ENCODE measurements at places on chromosomes 3 and 15. TPM values are rescaled to one million over a fixed set of nuclear protein-coding genes. Genes with fewer than 3 reads are reported as not detected.

Gene FOXB1
- total RNA-seq, result 9.6 TPM

Gene NDUFB5
- 104 TPM for total RNA-seq

Gene NANOGP8
- total RNA-seq, result 1.5 TPM

Gene LHFPL4
- total RNA-seq, result 2.7 TPM

Gene SH2D7
- total RNA-seq, result not detected

Gene ACSBG1
- 0.11 TPM for total RNA-seq

Gene APEH
- 132 TPM for total RNA-seq

Gene OR5H6
- total RNA-seq, result not detected

Gene VEPH1
- 0.96 TPM for total RNA-seq

Gene B3GALNT1
- 13.8 TPM for total RNA-seq

Gene NMNAT3
- 0.95 TPM for total RNA-seq

Gene EPHB1
- 9.1 TPM for total RNA-seq

Gene CSPG5
- 1.7 TPM for total RNA-seq

Gene TLR9
- total RNA-seq, result not detected

Gene CHD2
- total RNA-seq, result 128 TPM

- DNase-seq, result no peak
Measured at GRCh38 chr3:116179091-116179490, 266.2 kb downstream of the LSAMP start.

DNA sequence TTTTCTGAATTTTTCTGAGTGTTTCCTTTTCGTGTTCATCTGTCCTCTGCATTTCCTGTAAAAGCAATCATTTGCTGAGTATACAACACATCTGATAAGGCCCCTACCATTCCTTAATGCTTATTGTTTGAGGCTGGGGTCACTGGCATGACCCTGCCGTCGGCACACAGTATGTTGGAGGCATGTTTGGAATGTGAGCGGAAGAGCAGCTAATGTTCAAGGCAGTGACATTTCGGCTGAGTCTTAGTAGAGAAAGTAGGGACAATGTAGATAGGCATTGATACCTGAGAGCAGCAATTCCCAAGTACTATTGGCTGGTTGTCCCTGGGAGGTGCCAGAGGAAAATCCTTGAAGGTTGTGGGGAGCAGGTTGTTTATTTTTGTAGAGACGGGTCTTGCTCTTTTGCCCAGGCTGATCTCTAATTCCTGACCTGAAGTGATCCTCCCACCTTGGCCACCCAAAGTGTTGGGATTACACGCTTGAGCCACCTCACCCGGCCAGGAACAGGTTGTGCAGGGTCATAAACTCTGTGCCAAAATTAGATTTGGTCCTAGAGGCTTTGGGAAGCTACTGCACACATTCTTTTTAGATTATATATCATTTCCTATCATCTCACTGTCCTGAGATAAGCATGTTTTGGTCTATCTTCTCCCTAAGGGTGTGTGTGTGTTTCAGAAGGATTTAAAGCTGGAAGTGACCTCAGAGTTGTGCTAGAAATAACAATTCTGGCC lies 13.5 kb downstream of the PTPN23 start:
- DNase-seq, result peak; percentile 41

DNA sequence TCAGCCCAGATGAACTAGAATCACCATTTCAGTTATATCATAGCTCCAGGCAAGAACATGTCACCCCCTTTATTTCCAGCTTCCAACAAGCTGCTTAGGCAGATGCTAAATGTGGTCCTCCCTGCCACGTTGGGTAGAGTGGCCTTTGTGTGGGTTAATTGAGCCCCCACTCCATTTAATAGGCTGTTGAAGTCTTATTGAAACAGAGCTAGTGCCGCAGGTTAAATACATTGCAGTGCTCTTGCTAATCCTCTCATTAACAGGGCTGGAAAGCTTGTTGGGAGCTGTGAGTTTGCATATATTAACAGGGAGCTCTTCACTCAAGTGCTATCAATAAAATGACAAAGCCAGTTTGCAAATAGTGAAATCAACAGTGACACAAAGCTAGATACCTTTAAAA lies 248.4 kb upstream of the CMC1 start:
- peak; percentile 89 for DNase-seq

- peak; percentile 61 for DNase-seq
Measured at GRCh38 chr15:99421172-99421656, 144.6 kb upstream of the MEF2A start.

DNA sequence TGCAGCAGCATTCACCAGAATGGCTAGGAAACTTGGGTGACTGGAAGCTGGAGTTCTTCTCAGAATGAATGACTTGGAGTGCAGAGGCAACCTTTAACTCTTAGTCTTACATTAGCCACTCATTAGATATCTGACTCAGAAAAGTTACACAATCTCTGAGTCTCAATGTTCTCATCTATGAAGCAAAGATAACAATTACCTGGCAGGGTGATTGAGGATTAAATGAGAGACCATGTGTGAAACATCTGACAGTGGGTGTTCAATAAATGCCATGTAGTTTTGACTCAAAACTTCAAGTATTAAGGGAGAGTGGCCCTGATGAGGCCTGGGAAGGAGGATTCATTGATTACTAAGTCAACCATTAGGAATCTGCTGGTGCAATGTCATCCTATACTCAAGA lies 48.3 kb downstream of the MRPL3 start:
- no peak for DNase-seq

GRCh38 chr3:28122227-28122626 lies 119.2 kb upstream of the CMC1 start:
- no peak for DNase-seq

DNA sequence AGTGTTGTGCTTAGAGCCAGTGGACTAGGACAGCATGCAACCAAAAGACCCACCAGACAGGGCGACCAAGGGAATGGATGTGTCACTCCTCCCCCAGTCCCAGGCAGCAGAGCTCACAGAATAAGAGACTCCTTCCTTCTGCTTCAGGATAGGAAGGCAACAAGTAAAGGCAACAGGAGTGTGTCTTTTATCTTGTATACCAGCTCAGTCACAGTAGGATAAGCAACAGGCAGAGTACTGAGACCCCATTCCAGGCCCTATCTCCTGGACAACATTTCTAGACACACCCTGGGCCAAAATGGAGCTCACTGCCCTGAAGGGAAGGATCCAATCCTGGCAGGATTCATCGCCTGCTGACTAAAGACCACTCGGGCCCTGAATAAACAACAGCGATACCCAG lies 25.0 kb downstream of the PDCD10 start:
- no peak for DNase-seq

GRCh38 chr3:128369881-128370642 lies 96.6 kb downstream of the DNAJB8 start:
- DNase-seq, result no peak

- DNase-seq, result peak; percentile 38
Measured at GRCh38 chr3:24640330-24640877, 145.8 kb upstream of the THRB start.

GRCh38 chr15:41658689-41659088 lies 1.5 kb upstream of the MGA start:
- DNase-seq, result no peak

DNA sequence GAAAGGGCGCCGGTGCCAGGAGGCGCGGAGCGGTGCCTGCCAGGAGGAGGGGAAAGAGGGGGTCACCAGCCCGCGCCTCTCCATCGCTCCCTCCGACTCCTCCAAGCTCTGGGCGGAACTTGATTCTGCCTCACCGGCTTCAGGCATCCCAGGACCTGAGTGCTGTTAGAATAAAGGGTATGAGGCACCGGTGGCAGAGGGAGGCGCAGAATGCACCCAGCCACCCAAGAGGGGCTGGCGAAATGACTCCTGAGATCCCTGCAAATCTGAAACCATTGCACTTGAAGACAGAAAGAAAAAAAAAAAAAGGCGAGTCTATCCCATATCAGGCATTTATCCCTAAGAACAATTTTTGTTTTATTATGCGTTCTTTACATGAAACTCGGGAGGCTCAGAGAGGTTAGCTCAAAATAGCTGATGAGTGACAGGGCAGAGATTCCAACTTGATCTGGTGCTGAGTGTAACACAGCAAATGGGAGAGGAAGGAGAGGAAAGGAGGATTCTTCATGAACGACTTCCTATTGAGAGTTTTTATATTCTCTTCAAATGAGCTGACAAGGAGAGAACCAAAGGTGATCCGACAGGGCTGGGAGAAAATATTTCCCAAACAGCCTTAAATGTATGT lies 157.0 kb upstream of the FRMD4B start:
- DNase-seq, result no peak

- peak; percentile 81 for DNase-seq
Measured at GRCh38 chr3:52277972-52278509, 408 bp downstream of the WDR82 start.

DNA sequence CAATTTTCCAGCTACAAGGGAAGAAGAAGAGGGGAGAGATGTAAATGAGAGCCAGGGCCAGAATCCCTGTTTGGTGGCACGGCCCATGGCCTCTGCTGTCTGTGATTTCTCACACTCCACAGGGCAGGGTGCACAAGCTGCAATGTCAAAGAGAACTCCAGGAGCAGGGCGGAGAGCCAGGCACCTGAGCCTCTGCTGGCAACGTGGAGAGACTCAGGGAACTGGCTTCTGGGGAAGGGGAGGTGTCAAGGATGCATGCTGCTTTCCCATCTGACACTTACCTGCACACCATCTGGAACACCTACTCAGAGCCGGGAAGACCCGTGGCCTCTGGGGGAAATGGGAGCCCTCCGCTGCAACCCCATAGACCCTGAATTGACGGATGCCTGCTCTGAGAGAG lies 507.5 kb upstream of the NR2F2 start:
- no peak for DNase-seq

DNA sequence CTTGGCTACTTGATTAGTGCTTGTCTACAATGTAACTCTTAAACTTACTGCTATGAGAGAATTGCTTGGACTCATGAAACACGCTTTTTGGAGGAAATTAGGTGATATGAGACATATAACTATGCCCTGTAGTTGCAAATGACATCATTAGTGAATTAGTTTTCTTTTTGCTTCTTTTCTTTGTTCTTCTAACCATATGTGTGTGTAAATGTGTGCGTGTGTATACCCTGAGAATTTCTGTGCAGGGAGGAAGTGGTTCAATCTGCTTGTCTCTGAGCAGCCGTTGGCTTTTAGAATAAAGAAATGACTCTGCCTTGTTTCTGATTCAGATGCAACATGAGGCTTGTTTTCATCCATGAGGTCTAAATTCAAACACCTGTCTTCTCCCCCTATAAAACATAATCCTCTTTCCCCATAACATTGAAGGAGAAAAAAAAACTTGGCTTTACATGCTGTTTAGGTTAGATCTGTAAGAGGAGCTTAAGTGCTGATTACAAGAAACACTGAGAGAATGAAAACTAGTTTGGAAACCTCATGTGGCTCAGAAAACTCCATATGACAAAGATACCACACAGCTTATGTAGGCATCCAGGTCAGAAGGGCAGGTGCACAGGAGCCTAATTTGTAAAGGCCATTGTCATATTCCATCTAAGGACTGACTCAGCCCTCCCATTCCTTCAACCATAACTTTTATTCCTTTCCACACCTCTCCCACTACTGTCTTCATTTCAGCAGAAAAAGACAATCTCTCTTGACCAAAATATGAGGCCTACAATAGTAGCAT lies 30.5 kb upstream of the BLM start:
- no peak for DNase-seq

- no peak for DNase-seq
Measured at GRCh38 chr15:31304751-31305365, 21.8 kb upstream of the KLF13 start.

- no peak for DNase-seq
Measured at GRCh38 chr3:117141812-117142211, 432.2 kb downstream of the TUSC7 start.

- DNase-seq, result no peak
Measured at GRCh38 chr15:64732156-64732860, 43.1 kb downstream of the RBPMS2 start.

DNA sequence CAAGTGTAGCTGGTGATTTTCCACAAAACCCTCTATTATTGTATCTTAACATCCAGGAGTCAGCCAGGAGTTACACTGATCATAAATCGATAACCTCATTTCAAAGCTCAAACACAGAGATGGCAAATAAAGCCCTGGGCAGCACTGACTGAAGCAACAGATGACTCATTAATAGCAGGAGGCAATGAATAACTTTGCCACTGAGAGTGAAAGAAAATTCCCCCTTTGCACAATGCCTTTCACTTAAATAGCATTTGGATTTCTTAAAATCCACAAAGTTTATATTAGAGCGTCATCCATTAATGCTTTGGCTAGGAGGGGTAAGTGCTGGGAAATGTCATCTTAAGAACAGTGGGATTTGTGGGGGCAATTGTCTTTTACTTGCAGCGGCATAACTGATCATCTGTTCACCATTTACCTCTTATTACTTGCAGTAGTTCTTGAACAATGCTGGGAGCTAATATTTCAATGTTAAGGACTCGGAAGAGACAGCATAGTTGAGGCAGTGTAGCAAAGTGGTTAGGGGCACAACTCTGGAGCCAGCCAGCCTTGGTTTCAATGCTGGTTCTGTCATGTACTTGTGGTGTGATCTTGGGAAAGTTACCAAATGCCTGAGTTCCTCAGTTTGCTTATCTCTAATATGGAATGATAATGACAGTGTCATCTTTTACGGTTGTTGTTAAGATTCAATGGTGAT lies 630.4 kb upstream of the TBL1XR1 start:
- DNase-seq, result no peak

DNA sequence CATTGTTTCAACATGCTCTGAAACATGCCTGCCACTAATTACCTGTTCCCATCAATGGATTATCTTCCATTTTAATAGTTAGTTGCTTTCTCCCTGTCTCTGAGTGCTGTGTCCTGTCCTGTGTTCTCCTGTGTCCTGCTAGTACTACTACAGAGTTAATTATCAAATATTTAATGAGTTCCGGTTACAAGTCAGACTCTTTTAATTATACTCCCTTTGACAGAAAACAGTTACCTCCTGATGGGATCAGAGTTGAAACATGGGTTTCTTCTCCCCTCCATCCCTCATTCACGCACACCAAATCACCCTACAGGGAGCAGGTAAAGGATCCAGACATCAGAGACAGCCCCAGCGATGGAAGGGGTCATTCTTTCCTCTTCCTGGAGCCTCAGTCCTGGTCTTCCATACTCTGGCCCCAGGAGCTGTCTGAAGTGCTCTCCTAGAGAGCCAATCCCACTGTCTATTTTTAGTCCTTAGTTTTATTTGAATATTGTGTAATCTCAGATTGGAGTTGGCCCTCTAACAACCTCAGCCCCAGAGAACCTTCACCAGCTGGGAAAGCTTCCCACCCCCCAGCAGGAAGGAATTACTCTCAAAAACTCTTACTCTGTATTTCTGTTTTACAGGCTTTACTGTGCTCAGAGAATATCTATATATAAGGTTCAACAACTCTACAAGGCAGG lies 137.0 kb upstream of the C2CD4B start:
- no peak for DNase-seq

DNA sequence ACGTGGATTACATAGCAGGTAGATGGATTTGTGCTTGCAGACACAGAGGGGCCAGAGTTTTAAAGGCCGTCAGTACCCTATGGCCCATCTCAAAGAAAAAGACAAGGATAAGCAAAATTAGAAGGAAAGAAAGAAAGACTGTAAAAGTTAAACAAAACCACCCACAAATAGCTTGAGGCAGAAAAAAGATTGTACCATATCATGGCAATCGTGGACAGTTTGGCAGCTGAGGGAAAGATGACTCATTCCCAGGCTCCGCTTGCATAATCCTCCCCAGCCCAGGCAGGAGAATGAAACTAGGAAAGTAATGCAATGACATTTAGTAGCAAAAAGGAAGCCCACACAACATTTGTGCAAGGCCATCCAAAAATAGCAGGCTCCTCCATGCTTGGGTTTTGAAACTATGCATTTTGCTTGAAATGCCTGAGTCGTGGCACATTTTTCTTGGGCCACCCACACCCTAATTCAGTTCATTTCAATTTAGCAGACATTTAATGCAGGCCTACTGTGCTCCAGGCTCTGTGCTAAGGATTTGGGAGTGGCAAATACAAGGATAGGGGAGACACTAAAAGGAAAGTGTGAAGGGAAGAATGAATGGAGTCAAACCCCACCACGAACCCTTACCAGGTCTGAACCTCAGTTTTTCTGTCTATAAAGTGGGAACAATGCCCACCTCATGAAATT lies 40.9 kb upstream of the SMAD3 start:
- DNase-seq, result no peak

All from neural progenitor cell (in vitro differentiated cells).